ENCODE measurements at places on chromosomes 2 and 18.

DNA sequence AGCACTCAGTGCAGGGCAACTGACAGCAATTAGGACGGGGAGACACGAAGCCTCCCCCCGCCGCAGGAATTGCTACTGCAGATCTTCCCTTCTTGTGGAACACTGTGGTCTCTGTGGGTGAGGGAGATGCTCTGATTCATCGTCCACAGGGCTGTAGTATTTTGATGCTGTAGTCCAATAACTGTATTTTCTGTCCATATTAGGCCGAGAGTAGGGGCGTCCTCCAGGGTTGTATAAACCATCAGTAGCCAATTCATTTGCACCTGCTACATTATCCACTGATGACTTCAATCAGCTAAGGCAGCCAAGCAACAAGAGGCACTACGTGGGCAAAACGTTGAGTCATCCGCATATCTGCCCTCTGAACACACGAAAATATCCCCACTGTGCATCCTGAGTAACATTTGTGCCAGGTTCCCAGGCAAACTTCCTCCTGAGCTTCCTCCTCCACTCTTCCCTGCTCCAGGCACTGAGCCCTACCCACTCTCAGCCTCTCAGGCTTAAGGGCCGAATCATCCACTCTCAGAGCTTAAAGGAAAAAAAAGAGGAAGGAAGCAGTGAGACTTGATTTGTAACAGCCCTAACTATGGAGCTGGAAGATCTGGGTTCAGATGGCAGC is 62.1 kb downstream of the LBH start:
- no peak for DNase-seq

- DNase-seq: no peak
Observed at GRCh38 chr2:110816404-110817365, 84.3 kb downstream of the ACOXL start.

DNA sequence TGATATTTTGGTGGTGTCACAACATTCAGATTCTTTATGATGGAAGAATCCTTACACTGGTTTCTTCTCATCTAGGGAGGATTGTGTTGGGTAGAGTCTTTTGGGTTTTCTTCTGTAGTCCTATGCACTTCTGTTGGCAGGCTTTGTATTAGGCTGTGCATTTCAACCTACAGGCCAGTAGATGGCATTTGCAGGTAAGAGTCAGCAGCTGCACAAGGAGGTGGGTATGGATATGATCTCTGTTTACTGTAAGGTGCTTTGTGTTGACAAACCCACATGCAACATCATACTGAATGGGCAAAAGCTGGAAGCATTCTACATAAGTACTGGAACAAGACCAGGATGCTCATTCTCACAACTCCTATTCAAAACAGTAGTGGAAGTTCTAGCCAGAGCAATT is 656.8 kb downstream of the METTL4 start:
- DNase-seq: no peak

DNA sequence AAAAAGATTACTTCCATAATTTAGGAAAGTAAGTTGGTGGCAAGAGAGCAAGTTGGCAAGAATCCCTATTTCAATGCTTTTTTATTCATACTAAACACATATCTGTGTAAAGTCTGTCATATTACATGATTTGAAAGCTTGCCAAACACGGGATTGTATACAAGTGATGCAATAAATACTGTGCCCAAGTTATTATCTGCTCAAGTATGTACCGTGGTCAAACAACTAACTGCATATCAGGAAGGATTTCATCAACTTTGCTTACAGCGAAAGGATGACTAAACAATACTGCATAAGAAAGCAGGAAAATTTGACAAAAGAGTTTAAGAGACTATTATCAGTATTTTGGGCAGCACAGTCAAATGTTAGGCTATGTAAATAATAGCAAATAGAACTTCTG is 69.6 kb upstream of the SCN1A start:
- DNase-seq: no peak

DNA sequence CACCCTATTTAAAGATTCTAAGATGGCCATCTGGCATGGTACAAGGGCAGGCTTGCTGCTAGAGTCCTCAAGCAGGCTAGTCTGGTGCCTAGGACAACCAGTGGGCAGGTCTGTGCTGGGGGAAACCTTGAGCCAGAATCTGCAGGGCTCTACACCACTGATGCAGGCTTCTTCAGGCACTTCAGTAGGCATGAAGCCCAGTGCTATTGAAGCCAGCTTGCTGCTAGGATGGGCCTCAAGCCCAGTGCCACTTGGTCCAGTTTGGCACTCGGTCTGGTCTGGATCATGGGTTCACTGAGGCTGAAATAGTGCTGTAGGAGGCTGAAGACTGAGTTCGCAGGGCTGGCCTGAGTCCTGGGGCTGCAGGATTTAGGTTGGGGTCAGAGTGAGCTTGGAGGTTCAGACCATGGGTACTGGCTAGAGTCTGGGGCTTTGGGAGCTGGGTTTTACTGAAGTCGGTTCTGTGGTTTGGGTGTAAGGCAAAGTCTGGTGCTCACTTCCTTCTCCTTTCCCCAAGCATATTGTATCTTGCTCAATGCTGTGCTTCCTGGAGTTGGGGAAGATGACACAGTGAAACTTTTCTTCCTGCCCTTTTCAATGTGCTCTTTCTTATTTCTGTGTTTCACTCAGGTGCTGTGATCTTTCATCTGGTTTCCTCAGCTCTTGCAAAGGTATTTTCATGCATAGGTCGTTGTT is 41.2 kb downstream of the SP100 start:
- DNase-seq: no peak

DNA sequence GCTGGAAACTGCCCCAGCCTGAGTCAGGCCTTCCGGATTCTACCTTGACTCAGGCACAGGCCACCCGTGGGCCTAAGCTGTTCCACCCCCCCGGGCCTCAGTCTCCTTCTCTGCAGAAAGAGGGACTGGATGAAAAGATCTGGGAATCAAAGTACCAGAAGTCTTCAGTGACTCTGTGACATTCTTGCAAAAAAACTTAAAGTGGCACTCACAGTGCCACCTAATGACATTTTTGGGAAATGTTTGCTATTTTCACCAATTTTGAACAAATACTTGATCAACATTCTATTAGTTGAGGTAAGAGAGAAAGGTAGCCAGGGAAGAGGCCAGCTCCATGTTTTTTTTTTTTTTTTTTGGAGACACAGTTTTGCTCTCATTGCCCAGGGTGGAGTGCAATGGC is 48.3 kb upstream of the ACAA2 start:
- DNase-seq: no peak

DNA sequence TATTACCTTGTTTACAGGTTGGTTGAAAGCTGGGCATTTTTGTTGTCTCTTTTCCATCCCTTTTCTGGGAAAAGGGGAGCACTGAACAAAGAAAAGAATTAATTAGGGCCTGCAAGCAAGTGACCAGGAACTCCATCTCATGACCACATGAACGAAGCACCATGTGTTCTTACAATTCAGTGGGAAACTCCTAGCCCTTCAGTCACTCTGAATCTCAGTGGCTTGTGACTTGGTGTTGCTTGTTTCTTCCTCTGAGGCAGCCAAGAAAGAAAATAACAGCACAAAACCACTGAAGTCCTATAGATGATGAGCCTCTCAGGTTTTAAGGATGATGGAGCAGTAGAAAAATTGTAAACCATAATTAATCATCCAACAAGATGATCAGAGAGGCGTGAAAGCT is 129.1 kb upstream of the CAB39 start:
- DNase-seq: no peak

- no peak for DNase-seq
Observed at GRCh38 chr2:75475976-75476375, 84.8 kb downstream of the EVA1A start.

DNA sequence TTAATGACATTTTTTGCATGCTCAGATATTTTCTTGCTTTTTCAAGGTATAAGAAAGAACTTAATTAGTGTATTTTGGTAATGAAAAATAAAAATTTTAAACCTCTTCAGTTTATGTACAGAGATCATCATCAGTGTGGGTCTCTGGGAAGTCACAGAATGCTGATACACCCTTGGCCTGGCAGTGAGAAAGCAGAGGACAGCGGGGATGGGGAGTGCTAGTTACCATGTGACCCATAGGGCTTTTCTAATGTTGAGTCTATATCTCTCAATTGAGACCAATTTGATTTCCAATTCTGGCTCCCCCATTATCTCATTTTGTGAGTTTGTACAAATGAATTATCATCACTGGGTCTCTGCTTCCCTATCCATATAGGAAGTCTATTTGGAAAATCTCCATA is 305.7 kb downstream of the CYRIA start:
- DNase-seq: no peak

GRCh38 chr2:174779361-174779928 is 15.2 kb upstream of the CHRNA1 start:
- no peak for DNase-seq

Data from activated CD4-positive, alpha-beta T cell treated with anti-CD3 and anti-CD28 coated beads, Interleukin-2, amount 50 U/mL, for 24 hours (primary cell).